Esophagus muscularis mucosa (tissue), 4 donors: ENCODE measurements at places on chromosomes 1 and 21. TPM values are rescaled to one million over a fixed set of nuclear protein-coding genes. Genes with fewer than 3 reads are reported as not detected.
A peak's percentile ranks its signal among the peaks of the same experiment; 100 is the strongest.

The TNFSF4 gene
- total RNA-seq, result 3.8 TPM

The LCE1D gene
- not detected for total RNA-seq

The EXTL1 gene
- 2.1 TPM for total RNA-seq

DNA sequence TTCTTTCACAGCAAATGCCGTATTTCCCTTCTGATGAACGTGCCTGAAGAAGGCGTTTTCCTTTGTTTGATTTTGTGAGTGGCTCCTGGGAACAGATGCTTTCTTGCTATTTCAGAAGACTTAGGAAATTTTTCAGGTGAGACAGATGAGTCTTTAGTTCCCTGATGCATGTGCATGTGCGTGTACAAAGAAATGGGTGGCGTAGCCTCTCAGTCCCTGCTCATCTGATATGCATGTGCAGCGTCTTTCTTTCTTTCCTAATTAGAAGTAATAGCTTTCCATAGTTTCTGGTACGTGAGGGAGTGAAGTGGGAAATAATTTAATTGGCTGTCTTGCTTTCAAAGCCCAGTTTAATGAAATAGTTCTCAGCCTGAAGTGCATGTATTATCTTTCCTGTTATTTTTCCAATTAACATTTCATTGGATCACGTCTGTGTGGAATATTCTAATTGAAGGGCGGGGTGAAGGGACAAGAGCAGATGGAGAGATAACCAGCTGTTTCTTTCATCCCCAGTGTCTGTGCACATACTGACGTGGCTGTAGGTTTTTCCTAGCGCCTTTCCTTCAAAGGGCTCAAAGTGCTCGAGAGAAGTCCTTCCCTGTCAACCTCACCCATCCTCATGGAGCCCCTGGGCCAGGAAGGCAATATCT lies 104.3 kb downstream of the FAM78B start:
- no peaks in the 10 kb centered on the region for H3K4me1 ChIP-seq
- H3K27me3 ChIP-seq, result no peaks in the 10 kb centered on the region
- H3K27ac ChIP-seq, result no peak overlapping the region
- no peak for DNase-seq
- no peak overlapping the region for H3K4me3 ChIP-seq

- no peak for DNase-seq
- no peaks in the 10 kb centered on the region for H3K27me3 ChIP-seq
These were observed 3.6 kb downstream of the KCNJ15 start for GRCh38 chr21:38260426-38260825.

DNA sequence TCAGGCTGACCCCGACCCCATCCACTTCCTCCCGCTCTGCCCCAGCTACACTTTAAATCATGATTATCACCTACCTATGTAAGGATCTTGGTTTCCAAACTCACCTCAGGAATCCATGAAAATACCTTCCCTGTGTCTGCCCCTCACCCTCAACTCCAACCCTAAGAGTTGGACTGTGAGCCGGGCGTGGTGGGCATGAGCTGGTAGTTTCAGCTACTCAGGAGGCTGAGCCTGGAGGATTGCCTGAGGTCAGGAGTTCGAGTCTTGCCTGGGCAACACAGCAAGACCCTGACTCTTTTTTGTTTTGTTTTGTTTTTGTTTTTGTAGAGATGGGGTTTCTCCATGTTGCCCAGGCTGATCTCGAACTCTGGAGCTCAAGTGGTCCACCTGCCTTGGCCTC lies 30.5 kb upstream of the CCSAP start:
- no peaks in the 10 kb centered on the region for H3K27me3 ChIP-seq
- no peak overlapping the region for H3K27ac ChIP-seq
- H3K36me3 ChIP-seq, result no peaks in the 10 kb centered on the region
- no peak overlapping the region for H3K4me3 ChIP-seq
- DNase-seq, result no peak

The ZRANB2 gene
- total RNA-seq, result 37.2 TPM

DNA sequence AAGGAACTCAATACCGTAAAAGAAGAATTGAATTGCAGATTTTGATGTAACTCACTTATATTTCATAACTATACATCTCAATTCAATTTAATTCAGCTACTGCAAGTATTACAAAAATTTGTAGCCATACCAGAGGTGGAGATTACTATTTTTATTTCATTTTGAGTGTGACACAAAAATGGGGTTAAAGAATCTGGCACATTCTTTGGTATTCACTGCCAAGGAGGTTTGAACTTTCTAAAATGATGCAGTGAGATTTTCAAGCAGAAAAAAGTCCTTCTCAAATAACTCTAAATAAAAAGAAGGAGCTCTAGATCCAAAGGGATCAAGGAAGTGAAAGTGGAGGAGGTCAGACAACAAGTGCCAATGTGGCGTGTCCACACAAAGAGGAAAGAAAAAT lies 569.0 kb downstream of the DPYD start:
- no peak overlapping the region for H3K4me3 ChIP-seq
- H3K4me1 ChIP-seq, result peaks cover 18% of the 10 kb centered on the region
- H3K27me3 ChIP-seq, result no peaks in the 10 kb centered on the region
- H3K27ac ChIP-seq, result no peak overlapping the region

DNA sequence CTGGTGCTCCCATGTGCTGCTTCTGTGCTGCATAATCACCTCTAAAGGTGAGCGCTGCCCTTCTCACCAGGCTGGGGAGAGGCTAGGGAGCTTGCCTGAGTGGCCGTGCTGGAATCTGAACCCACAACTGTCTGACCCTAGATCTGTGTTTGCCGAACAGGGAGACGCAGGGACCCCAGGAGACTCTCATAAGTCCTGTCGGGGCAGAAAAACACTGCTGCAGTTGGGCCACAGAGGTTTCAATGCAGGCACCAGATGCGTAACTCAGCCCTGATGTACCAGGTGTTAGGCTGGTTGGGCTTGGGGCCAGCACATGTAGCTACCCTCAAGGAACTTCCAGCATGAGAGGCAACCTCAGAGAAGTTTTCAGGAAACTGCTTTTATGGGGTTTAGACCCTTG lies 49.5 kb upstream of the DMRTB1 start:
- no peak overlapping the region for H3K4me3 ChIP-seq
- no peaks in the 10 kb centered on the region for H3K36me3 ChIP-seq
- peaks cover 43% of the 10 kb centered on the region for H3K27me3 ChIP-seq
- no peak for DNase-seq

The FCRL5 gene
- 0.50 TPM for total RNA-seq

The KIF14 gene
- total RNA-seq, result 0.17 TPM

DNA sequence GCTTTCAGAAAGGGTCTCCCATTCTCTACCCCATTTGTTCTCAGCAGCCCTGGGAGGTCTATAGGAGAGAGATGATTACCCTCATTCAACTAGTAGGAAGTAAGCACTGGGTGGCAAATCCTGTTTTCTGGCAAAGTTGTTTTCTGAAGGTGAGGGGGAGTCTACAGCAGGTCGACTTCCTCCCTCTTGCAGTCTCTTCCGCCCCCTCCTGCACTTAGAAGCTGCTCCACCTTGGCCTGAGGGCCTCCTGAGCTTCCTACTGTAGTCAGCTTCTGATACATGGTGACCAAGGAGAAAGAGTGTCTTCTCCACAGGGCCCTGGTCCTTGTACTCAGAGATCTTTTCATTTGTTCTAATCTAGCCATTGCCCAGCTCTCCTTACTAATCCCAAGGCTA lies 93.1 kb downstream of the RGL1 start:
- H3K27ac ChIP-seq, result peak overlapping the region; percentile 29
- peaks cover 6% of the 10 kb centered on the region for H3K4me1 ChIP-seq
- H3K4me3 ChIP-seq, result no peak overlapping the region
- no peaks in the 10 kb centered on the region for H3K27me3 ChIP-seq
- peak; percentile 90 for DNase-seq

The MARK1 gene
- total RNA-seq, result 24.4 TPM

GRCh38 chr1:232767305-232768074 lies 37.7 kb upstream of the MAP10 start:
- no peaks in the 10 kb centered on the region for H3K27me3 ChIP-seq
- DNase-seq, result no peak
- peaks cover 6% of the 10 kb centered on the region for H3K4me1 ChIP-seq
- no peaks in the 10 kb centered on the region for H3K36me3 ChIP-seq
- peak overlapping the region; percentile 65 for H3K27ac ChIP-seq
- no peak overlapping the region for H3K4me3 ChIP-seq

The DNAJC16 gene
- total RNA-seq, result 12.6 TPM

DNA sequence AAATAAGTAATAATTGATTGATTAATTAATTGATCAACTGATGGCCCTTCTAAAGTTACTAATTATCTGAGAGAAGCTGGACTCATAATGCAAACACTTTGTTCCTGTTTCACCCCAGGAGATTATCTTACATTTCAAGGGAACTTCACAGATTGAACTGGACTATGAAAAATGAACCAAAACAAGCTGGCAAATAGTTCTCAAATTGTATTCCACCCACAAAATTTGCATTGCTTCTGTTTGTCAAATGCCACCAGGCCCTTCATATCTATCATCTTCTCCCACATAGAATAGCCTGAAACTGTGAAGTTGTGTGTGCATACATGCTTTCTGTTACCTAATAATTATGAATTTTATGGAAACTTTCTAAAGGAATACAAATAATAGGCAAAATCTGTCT lies 104.0 kb downstream of the ZNF281 start:
- H3K27ac ChIP-seq, result no peak overlapping the region
- peaks cover 14% of the 10 kb centered on the region for H3K4me1 ChIP-seq
- no peak overlapping the region for H3K4me3 ChIP-seq
- DNase-seq, result no peak
- no peaks in the 10 kb centered on the region for H3K36me3 ChIP-seq

DNA sequence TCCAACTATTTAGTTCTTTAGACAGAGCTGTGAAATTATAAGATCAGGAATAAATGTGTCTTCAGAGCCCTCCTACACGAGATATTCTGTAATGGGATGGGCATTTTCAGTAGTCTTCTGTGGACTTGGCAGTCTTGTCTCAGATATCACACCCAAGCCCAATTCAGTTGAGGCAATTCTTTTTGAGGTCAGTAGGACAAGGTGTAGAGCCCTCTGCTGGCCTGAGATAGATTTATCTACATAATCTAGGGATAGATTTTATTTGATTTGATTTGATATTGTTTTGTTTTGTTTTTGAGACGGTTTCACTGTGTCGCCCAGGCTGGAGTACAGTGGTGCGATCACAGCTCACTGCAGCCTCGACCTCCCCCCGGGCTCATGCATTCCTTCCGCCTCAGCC lies 77.5 kb downstream of the FMN2 start:
- H3K36me3 ChIP-seq, result no peaks in the 10 kb centered on the region
- DNase-seq, result no peak
- H3K4me1 ChIP-seq, result no peaks in the 10 kb centered on the region
- H3K27ac ChIP-seq, result no peak overlapping the region
- no peaks in the 10 kb centered on the region for H3K27me3 ChIP-seq
- H3K4me3 ChIP-seq, result no peak overlapping the region
